ENCODE measurements at places on chromosomes 6 and 20. TPM values are rescaled to one million over a fixed set of nuclear protein-coding genes. Genes with fewer than 3 reads are reported as not detected.
A peak's percentile ranks its signal among the peaks of the same experiment; 100 is the strongest.

Gene KCNB1
- 9.8 TPM for total RNA-seq

Gene MMP24OS
- total RNA-seq = 7.6 TPM

Gene B3GALT4
- 4.6 TPM for total RNA-seq

Gene STK35
- total RNA-seq = 18.8 TPM

Gene PRDM1
- 15.5 TPM for total RNA-seq

Gene RAET1L
- 3.3 TPM for total RNA-seq

Gene SUN5
- not detected for total RNA-seq

Gene MATN4
- total RNA-seq = 1.1 TPM

Gene MED20
- total RNA-seq = 26.6 TPM

Gene HLA-DOA
- total RNA-seq = 1.6 TPM

DNA sequence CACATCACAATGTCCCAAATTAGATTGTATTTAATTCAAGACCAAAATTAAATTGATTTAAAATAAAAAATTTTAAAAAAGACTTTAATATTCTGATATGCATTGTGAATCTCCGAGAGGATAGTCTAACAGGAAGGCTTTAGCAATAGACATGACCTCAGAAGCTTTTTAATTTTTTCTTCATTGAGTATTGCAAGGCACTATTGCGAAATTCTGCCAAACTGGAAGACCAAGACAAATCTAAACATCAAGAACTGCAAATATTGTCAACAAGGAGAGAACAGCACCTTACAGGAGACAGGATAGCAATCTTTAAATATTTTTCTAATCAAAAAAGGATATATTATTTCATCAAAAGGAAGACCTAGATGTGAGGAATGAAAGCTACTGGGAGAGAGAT is 56.9 kb downstream of the BMP5 start:
- no peak for DNase-seq

GRCh38 chr20:24986436-24987015 is 6.0 kb downstream of the APMAP start:
- DNase-seq = no peak

DNA sequence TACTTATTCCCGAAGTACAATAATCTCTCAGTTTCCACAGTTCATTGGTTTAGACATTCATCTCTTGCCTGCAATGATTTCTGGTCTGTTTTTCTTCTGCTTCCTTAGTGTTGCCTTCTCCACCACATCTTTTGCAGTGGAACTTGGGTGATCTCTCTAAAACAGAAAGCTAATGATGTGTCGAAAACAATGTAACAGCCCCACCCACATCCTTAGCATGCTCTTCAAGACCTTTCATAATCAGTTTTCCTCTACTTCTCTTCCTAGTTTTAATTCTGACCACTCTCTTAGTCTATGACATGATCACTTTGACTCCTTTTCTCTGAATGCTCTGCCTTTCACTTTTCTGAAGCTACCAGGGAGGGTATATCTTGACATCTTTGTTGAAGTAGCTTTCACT is 1007.9 kb upstream of the CITED2 start:
- DNase-seq = no peak

- DNase-seq = no peak
Measured at GRCh38 chr6:54050750-54051149, 60.5 kb upstream of the MLIP start.

- peak; percentile 83 for DNase-seq
Measured at GRCh38 chr6:57267586-57268293, 45.6 kb upstream of the RAB23 start.

DNA sequence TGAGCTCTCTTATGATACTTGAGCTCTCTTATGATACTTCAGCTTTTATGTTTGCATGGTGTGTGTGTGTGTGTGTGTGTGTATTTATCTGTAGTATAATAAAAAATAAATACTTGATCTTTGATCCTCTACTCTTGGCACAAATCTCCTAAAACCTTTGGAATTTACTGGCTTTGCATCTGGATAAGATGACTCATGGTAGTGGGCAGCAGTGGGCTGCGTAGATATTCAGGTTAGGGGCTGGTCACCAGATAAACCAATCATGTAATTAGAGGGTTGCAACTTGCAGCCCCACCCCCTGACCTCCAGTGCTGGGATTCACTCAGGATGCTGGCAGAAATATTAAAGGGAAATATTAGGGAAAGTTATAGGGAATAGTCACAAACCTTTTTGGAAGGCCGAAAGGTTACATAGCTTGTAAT is 151.9 kb upstream of the COL21A1 start:
- DNase-seq = no peak

GRCh38 chr6:41492261-41492891 is 53.8 kb upstream of the FOXP4 start:
- DNase-seq = peak; percentile 61

DNA sequence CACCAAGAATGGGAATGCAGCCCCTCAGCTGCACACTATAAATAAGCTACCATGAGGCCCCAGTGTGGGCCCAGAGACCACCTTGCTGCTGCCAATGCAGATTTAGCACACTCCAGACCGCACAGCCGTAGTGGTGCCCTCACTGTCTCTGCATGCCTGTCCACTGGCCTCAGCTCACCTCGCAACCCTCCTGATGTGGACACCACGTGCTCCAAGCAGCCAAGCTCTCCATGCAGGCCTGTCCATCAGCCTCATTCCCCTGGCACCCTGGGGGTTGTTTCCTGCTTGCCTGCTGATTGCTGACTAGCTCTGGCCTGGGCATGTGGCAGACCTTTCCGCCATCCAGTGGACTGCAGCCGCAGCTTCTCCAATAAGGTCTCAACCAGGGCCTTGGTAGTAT is 36.2 kb downstream of the ZBTB9 start:
- no peak for DNase-seq

DNA sequence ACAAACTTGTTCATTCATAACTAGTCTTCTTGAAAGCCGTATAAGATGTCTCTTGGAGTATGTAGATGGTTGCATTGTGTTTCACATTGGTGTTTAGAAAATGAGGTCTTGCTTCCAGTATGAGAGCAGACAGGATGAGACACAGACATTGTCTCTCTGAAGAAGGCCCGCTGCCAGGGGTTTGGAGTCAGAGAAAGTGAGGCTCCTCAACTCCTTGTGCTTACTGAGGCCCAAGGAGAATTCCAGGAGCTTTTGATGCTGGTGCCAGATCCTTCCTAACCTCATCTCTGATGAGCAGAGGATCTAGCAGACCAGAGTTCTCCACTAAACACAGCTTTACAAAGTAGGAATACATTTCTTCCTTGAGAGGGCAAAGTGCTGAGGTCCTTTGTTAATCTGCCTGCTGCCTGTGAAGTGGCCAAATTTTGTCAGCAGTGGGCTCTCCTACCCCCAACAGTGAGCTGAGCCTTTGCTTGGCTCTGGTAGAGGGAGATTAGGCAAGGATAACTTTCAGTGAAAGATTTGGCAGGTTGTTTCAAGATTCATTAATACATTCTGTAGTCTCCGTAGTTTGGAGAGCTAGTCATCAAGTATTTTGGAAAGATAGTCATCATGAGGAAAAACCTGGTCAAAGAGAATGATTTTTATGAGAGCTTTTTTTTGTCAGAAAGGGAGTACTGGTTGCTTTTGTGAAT is 9.7 kb downstream of the MAPRE1 start:
- peak; percentile 57 for DNase-seq

GRCh38 chr6:166952121-166952520 is 4.2 kb downstream of the RNASET2 start:
- no peak for DNase-seq

DNA sequence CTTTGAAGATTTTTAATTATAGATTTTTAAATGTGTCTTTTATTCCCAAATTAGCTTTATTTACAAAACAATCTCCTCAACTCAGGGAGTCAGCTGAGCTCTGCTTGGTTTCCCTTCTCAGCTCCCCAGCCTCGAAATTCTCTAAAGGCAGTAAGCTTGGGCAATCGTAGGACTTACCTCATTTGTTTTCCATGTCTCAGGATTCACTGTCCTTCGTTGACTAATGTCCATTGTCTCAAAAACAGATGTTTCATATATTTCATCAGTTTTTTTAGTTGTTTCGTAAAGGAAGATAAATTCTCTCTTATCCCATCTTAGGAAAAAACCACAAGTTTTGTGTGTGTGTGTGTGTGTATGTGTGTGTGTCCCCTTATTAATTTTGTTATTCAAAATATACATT is 102.2 kb upstream of the ADGRF1 start:
- DNase-seq = no peak

DNA sequence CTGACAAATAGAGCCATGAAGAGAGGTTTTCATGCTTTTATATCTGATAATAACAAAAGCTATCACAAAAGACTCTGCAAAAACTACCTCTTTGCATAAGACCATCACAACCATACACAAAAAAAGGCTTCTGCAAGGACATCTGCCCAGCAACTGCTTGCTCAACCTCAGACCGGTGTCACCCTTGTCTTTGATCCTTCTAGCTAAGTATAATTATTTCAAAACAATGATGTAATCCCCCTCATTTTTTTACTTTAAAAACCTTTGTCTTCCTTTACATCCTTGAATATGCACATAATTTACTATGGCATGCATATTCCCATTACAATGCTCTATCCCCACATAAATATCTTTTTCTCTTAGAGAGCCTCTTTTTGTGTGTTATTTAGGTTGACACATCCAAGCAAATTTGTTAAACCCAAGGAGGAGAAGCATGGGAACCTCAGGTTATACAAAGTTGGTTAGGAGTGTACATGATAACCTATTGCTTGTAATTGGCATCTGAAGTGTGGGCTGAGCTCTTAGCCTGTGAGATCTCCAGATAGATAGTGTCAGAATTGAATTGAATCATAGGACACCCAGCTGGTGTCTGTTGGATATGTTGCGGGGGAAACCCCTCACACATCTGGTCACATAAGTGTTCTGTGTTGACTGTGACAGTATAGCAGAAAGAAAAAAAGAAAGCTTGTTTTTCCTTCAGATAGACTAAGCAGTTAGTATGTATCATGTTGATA is 20.7 kb upstream of the CGA start:
- no peak for DNase-seq

GRCh38 chr20:40630713-40631112 is 58.3 kb downstream of the MAFB start:
- no peak for DNase-seq

DNA sequence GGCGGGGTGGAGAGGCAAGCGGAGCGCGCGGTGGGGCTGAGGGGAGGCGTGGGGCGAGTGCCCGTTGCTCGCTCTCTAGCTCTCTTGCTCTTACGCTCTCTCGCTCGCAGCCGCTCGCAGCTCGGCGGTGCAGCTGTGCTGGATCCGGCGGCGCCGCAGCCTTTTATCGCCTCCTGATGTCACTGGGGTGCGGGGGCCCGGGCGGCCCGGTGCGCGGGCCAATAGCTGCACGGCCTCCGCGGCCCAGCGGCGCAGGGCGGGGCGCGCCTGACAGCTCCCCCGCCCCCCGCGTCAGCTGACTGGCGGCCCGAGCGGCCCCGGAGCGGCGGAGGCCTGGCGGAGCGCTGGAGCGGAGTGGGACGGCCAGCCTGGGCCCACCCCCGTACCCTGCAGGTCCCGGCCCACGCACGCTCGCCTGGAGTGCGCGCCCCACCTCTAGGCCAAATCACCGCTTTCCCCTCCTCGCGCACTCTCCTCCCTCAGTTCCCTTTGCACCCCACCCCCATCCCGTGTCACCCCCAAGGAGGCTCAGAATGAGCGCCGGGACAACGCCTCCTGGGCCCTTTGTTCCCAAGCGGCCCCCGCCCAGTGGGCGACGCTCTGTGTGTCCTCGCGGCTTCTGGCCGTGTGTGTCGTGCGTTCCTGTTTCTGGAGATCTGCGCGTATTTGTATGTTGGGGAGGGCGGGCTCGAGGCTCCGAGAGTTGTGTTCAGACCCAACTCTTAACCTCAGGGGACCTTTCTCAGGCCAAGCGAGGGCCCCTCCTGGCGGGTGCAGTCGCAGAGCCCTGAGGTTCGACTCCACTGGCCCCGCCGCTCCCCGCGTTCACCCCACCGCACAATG is at the start of gene MAFB:
TSS of gene MAFB (minus strand) at position 137 of the 843 bp plus-strand sequence. CDS start 386 bp downstream, outside the sequence.
- peak; percentile 96 for DNase-seq

GRCh38 chr6:158044525-158044888 is 62.8 kb downstream of the SYNJ2 start:
- no peak for DNase-seq

- no peak for DNase-seq
Measured at GRCh38 chr6:70985156-70985555, 28.3 kb upstream of the B3GAT2 start.

- no peak for DNase-seq
Measured at GRCh38 chr20:21780528-21780927, 75.1 kb downstream of the PAX1 start.

DNA sequence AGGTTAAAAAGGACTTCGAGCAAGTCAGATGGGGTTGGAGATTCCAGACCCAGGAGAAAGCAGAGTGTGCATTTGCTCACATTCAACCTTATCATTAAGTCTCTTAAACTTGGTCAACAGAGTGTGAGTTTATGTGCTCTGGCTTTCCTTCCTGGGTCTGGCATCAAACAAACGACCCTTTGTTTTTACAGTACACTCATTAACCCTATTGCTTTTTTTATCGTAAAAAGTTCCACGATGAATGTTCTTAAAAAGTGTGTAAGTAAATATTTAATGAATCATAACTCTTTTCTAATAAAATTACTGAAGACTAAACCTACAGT is 2.5 kb downstream of the FYN start:
- no peak for DNase-seq

DNA sequence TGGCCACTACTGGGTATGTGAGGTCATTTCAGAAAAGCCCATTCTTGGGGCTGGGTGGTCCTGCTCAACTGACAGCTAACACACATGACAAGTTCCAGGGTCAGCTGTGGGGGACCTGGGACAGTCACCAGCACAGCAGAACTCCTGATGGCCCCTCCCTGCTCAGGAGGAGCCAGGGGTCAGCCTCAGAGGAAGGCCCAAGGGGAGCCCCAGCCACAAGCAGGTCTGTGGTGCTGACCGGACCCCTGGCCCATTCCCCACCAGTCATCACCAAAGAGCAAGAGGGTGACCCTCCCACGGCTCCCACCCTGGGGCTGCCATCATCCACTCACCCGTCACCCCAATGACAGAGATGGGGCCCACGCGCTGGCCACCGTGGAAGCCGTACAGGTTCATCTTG is 18.0 kb downstream of the CYP21A2 start:
- DNase-seq = no peak

GRCh38 chr6:37913210-37913609 is 93.7 kb downstream of the ZFAND3 start:
- DNase-seq = no peak

- no peak for DNase-seq
Measured at GRCh38 chr20:4352348-4352747, 337.0 kb upstream of the RNF24 start.

DNA sequence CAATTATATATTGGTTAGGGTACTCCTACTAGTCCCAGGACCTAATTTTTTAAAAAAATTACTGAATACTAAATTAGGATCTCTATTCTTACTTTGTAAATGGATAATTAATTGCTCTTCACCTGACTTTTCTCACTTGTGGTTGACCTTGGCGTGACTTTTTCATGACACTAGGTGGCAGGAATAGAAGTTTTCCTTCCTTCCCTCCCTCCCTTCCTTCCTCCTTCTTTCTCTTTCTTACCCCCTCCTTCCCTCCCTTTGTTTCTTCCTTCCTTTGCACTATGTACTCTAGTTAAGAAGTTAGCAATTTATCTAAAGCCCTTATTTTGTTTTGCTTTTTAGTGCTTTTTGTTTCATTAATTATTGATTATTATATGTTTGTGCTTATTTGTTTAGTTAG is 20.4 kb upstream of the HBS1L start:
- no peak for DNase-seq

- DNase-seq = no peak
Measured at GRCh38 chr6:117607511-117607910, 5.2 kb upstream of the GOPC start.

GRCh38 chr6:130065609-130066156 is 47.3 kb downstream of the L3MBTL3 start:
- DNase-seq = no peak
